Hematopoietic multipotent progenitor cell treated with erythropoietin and hydrocortisone succinate and interleukin-3 and kit ligand, for 4 days (in vitro differentiated cells): ENCODE measurements at places on chromosomes 1 and 21.

GRCh38 chr1:201108614-201109013, 3.6 kb downstream of the CACNA1S start:
- no peak for DNase-seq

DNA sequence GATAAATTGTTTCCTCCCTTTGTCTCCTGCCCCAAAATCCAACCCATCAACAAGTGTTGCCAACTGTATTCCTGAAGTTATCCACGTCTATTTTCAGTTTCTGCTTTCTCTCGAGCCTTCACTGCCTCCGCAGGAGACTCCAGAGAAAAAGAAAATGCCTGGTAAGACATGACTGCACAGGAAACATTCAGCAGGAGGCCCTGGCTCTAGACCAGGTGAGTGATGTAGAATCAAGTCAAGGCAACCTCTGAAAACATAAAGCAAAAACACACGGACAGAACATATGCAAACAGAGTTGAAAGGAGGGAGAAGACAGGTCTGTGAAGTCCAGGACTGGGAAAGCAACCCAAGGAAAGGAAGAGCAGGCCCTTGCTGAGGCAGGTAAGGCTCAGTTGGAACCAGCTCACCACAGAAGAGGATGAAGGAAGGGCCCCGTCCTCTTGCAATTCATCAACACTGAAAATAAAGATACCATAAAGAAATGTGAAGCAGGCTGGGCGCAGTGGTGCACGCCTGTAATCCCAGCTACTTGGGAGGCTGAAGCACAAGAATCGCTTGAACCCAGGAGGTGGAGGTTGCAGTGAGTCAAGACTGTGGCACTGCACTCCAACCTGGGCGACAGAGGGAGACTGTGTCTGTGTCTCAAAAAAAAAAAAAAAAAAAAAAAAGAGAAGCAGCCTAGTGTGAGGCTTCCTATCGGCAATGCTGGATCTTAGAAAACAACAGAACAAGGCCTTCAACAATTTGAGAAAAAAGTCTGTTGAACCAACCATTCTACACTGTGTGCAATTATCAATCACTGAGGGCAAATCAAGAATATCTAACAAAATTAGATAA, 8.8 kb downstream of the NOL9 start:
- DNase-seq: no peak

- no peak for DNase-seq
These were observed 96.6 kb upstream of the VANGL1 start for GRCh38 chr1:115545096-115545720.

DNA sequence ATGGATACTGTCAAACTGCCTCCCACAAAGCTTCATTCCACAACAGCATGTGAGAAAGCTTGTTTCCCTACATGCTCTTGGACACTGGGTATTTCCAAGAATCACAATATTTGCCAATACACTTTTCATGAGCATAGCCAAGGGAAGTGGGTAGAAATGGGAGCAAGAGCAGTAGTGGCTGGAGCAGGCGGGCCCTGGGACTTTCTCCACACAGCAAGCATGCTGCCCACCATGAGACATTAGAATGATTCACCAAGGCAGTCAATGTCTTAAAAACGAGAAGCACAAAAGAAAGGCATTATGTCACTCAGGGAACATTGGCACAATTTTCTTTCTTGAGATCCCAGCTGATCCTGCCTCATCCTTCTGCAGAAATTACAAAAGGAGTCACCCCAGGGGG, 371.6 kb upstream of the RUNX1 start:
- DNase-seq: no peak

DNA sequence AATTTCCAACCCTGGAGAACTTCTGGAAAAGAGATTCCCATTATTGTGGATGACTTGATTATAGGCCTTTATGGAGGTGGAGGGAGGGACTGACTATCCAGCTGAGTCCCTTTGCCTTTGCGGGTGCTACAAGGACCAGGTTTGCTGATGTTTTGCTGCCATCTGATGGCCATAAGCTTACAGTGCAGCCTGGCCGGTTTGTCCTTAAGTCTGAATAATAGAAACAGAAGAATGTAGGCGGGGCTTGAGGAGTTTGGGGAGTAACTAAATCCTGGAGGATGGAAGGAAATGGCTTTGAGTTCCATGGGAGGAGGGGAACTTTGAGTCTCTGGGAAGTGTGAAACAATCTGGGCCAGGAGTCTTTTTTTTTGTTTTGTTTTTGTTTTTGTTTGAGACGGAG, 55.7 kb upstream of the CD1D start:
- peak; percentile 94 for DNase-seq

DNA sequence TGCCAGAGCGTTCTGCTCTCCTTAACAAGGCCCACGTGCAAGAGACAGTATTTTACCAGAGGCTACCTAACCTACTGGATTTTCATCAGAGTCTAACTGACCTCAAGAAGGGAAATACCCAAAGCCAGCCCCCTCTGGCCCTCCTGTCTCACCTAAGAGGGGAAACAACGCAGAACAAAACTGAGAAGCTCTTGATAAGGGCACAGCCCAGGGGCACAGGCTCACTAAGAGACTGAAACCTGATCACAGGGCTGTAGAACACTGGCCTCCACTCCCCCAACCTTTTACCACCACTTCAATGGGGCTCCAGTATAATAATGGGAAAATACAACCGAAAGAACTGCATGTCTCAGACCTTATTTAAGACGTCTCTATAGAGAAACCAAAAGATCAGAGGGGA, 449.5 kb upstream of the CAMK1G start:
- no peak for DNase-seq

- DNase-seq: no peak
These were observed 60.7 kb upstream of the FMN2 start for GRCh38 chr1:240031009-240031408.

DNA sequence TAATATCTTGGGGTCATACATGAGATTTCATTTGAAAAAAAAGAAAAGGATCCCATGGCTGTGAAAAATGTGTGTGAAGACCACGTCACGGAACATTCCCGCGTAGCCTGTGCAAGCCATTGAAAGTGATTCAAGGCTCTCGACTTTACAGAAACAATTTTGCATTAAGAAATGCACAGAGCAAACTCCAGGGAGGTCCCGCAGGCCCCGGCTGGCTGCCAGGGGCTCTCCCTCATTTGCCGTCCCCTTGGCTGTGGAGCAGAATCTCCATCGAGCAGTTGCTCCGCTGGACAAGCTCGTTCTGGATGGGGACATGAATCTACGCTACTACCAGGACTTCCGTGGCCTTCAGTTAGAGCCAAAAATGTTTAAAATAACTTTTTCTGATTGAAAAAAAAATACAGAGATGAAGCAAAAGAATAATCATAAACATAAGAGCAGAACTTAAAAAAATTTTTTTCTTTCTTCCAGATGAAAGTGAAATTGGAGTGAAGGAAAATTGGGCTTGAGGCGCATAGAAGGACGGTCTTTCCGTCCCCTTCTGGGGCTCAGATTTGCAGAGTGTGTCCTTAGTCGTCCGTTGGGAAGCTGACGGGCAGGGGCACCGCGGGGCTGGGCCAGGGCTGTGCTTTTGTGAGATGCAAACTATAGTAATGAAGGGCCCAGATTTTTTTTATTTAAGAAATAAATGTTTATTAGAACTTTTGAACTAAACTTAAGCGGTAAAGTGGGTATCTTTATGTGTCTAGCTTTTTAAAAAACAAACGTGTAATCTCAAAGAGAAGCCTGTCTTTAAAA, 68.1 kb upstream of the ARHGEF16 start:
- no peak for DNase-seq

DNA sequence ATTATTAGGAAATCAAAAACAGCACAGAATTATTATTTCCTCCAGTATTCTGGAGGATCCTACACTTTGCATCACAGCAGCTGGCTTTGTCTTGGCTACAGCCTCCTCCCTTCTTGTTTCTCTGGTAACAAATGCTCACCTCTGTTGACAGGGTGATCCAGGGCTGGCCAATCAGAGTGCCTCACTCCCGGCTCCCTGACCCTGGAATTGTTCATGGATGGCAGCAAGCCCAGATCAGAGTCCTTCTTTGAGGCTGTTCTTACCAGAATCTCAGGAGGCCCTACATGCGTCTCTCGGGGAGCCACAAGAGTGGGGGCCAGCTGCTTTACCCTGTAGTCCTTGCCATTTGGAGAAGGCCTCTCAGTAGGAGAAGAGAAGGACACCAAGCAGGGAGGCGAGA, 48.4 kb upstream of the IGSF5 start:
- no peak for DNase-seq

- no peak for DNase-seq
These were observed 54.6 kb downstream of the SLC16A1 start for GRCh38 chr1:112901387-112901786.

DNA sequence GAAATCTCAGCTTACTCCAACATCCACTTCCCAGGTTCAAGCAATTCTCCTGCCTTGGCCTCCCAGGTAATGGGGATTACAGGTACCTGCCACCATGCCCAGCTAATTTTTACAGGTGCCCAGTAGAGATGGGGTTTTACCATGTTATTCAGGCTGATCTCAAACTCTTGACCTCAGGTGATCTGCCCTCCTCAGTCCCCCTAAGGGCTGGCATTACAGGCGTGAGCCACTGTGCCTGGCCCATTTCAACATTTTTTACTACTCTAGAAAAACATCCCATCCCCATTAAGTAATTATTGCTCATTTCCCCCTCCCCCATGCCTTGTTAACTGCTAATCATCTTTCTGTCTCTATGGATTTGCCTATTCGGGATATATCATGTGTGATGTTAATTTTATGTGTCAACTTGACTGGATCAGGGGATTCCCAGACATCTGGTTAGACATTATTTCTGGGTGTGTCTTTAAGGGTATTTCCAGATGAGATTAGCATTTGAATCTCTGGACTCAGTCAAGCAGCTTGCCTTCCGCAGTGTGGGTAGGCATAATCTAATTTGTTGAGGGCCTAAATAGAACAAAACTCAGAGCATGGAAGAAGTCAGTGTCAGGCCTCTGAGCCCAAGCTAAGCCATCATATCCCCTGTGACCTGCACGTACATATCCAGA, 33.0 kb upstream of the ZBTB8B start:
- DNase-seq: no peak

DNA sequence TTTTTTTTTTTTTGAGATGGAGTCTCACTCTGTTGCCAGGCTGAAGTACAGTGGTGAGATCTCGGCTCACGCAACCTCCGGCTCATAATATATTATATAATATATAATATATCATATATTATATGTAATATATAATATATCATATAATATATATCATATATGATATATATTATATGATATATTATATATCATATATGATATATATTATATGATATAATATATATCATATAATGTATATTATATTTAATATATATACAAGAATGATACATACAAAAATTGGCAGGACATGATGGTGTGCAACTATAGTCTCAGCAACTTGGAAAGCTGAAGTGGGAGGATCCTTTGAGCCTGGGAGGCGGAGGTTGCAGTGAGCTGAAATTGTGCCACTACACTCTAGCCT, 1725.5 kb downstream of the MRPL39 start:
- DNase-seq: no peak

DNA sequence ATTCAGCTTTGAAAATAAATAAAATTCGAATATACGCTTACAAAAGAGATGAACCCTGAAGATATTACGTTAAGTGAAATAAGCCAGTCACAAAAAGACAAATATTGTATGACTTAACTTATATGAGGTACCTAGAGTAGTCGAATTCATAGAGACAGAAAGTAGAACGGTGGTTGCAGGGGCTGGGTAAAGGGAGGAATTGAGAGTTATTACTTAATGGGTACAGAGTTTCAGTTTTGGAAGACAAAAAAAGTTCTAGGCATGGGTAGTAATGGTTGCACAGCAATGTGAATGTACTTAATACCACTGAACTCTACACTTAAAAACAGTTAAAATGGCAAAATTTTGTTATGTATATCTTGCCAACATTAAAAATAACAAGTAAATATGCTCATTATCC, 48.6 kb upstream of the ZNHIT6 start:
- no peak for DNase-seq

GRCh38 chr1:235074523-235075047, 54.1 kb downstream of the TOMM20 start:
- no peak for DNase-seq

DNA sequence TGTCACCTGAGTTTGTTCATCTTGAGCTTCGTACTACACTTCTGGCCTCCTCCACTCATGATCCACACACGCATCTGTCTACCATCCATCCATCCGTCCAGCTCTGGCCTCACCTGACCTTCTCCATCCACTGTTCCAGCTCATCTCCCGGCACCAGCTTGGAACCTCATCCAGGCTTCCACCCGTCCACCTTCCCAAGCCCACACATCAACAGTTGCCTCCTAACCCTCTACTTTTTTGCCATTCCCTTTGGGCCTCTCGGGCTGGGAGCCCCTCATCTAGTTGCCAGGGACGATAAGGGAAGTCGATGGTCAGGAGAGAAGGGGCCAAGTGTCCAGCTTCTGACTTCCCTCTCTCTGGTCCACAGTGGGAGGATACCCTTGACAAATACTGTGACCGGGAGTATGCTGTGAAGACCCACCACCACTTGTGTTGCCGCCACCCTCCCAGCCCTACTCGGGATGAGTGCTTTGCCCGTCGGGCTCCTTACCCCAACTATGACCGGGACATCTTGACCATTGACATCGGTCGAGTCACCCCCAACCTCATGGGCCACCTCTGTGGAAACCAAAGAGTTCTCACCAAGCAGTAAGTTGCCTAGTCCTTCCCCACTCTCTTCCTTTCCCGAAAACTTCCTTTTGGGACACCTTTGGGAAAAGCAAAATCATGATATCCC, 3.4 kb upstream of the FALEC start:
- DNase-seq: no peak

GRCh38 chr1:218926631-218927030, 247.0 kb upstream of the LYPLAL1 start:
- no peak for DNase-seq

- peak; percentile 28 for DNase-seq
These were observed 64.7 kb downstream of the SCCPDH start for GRCh38 chr1:246788895-246789338.

DNA sequence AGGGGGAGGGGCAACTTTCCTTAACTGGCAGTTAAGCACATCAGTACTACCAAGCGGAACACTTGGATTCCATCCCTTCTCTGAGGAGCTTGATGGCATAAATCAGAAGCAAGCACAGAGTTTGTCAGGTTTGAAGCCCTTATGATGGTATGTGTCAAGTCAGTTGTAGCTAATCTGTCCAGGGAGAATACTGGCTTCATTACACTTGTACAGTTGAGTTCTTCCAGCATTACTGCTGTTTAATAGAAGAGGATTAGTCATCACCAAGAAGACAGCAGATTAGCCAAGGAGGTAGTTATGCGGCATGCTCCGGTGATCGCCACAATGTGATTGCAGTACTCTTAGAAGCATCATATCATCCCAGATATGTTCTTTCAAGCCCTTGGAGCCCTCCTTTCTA, 2.1 kb upstream of the TDRD5 start:
- no peak for DNase-seq
